Right lung (tissue), 10 donors: ENCODE measurements at places on chromosomes 1 and 21. TPM values are rescaled to one million over a fixed set of nuclear protein-coding genes. Genes with fewer than 3 reads are reported as not detected.

- DNase-seq, result no peak
These were observed 9.9 kb upstream of the CFHR2 start for GRCh38 chr1:196933531-196934189.

DNA sequence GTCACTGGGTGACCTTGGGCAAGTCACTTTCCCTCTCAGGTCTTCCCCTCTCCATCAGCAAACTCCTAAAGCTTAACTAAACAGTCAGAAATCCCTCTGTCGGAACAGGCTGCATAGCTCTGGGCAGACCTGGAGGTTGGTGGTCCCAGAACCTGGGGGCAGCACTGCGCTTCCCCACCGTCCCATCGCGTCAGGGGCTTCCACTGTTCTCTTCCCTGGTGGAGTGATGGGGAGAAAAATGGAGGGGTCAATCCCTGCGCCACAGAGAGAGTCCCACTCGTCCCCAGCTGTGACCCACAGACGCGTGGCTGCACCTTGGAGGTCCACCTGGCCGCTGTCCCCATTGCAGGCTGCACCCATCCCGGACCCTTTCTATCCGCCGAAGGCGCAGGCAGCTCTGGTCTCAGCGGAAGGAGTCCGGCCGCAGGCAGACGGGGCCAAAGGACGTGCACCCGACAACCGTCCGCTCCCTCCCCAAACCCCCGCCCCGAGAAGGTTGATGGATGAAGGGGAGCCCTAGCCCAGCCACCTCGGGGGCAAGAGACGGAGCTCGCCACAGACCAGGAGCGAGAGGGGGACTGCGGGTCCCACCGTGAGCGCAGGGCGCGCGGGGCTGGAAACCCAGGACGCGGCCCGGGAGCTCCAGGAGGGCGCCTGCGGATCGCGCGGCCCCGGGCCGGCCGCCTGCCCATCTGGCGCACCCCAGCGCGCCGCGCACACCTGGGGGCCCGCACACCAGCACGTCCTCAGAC lies 588 bp upstream of the WNT3A start:
- DNase-seq, result no peak

- DNase-seq, result no peak
These were observed 16.8 kb upstream of the FOXE3 start for GRCh38 chr1:47399138-47399845.

DNA sequence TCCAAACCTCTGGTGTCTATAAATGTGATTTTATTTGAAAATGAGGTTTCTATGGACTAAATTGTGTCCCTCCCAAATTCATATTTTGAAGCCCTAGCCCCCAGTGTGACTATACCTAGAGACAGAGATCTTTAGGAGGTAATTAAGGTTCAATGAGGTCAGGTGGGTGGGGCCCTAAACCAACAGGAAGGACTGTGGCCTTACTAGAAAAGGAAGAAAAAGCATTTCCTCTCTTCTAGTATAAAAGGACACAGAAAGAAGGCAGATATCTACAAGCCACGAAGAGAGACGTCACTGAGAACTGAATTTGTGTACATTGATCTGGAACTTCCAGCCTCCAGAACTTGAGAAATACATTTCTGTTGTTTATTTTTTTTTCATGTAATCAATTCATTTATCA lies 123.1 kb upstream of the RUNX1 start:
- DNase-seq, result no peak

The PIGV gene
- polyA plus RNA-seq, result 15.3 TPM

The OR2M3 gene
- polyA plus RNA-seq, result 0.01 TPM

The LCE1F gene
- not detected for polyA plus RNA-seq

GRCh38 chr1:205916541-205916940 lies 26.7 kb downstream of the SLC26A9 start:
- no peak for DNase-seq

The LCE4A gene
- polyA plus RNA-seq, result not detected

DNA sequence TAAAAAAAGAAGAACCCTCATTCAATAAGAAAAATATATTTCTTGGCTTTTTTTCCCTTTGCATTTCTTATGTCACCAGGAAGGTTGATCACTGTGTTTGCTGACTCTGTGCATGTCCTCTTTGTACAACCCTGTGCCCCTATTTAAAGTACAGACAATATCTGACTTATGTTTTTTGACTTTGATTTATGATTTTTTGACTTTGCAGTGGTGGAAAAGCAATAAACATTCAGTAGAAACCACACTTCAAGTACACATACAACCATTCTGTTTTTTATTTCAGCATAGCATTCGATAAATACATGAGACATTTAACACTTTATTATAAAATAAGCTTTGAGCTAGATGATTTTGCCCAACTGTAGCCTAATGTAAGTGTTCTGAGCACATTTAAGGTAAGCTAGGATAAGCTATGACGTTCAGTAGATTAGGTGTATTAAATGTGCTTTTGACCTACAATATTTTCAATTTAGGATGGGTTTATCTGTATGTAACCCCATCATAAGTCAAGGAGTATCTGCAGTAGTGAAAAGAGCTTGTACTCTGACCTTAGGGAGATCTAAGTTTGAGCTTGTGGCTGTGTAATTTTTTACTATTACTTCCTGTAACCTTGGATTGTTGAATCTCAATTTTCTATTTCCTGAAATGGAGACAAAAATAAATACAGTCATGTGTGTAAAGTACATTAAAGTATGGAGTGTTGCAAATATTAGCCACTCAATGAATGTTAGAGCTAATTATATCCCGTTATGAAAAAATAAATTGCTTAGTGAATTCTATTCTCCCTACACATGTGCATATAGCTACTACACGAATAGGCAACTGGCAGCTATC lies 1.2 kb downstream of the RNASEL start:
- DNase-seq, result no peak

DNA sequence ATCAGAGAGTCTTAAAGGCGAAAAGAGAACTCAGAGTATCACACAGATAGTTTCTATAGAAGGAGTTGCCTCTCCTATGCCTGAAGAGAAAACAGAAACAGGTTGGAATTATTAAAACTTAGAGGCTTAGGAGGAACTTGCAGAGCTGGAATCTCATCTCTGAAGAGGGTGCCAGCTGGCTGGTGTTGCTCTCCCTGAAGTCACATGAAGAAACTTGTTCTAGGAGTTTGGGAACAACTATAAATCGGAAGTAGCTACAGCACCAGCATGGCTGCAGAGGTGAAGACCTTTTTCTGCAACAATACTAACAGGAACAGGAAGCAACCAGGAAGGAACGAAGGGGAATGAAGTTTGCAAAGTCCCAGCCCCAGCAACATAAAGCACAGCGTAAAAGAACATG lies 35.8 kb downstream of the FMO3 start:
- no peak for DNase-seq

DNA sequence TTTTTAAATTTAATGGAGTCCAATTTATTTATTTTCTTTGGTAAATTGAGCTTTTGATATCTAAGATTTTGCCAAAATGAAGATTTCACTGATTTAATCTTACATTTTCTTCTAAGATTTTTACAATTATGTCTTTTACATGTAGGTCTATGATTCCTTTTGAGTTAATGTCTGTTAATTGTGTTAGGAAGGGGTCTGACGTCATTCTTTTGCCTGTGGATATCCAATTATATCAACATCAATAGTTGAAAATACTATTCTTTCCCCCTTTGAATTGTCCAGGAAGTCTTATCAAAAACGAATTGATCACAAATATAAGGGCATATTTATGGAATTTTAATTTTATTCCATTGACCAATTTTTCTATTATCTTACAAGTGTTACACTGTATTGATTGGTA lies 1258.8 kb upstream of the B3GALT2 start:
- no peak for DNase-seq

The KAZN gene
- 26.2 TPM for polyA plus RNA-seq
